ENCODE measurements at places on chromosomes 11 and 22.

GRCh38 chr22:17418890-17419324, 49.6 kb downstream of the CECR2 start:
- no peak for DNase-seq

DNA sequence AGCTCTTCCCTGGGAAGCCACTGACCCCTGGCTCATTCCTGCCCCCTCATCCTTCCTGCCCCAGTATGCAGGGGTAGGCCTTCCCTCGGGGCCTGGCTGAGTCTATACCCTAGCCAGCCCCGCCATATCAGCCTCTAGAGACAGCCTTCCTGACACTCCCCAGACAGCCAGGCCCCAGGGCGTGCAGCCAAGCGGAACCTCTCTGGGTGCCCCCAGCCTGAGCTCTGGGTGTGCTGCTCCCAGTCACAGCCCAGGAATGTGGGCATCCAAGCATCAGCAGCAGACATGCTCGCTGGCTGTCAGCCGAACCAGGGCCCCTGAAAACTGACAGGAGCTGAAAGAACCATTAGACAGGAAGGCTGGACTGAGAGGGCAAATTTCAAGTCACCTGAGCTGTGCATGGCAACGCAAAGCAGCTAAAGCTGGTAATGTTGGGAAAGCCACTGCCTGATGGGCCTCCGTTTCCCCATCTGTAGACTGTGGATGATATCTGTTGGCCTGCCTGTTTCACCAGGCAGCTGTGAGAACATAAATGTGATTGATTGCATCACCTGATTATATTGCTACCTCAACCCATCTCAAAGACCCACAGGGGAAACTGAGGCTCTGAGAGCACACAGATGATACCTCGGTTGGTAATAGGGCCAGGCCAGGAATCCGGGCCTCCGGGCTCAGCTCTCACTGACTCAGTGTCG, 93.2 kb downstream of the LRRC32 start:
- no peak for DNase-seq

GRCh38 chr22:46043816-46044620, 67.1 kb upstream of the WNT7B start:
- no peak for DNase-seq

DNA sequence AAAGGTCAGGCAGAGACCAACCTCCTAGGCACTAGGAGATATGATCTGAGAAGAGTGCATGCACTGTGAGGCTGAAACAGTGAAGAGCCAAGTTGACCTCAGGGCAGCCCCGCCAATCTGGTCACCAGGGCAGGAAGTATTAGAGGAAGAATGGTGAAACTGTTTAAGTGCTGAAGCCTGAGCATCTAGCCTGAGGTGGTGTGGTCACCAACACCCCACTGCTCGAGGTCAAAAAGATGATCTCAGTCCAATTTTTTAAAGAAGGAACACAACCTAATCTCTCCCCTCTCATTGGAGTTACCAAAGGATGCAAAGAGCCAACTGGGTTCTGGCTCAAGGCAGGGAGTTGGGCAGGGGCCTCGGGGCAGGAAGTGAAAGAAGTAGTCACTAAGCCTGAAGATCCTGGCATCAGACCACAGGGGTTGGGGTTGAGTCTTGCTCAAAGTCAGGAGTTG, 4.0 kb downstream of the APBB1 start:
- no peak for DNase-seq

- DNase-seq, result no peak
Measured at GRCh38 chr11:2109541-2110019, 29.6 kb downstream of the IGF2 start.

- peak; percentile 71 for DNase-seq
Measured at GRCh38 chr11:84890676-84891075, 736.5 kb downstream of the DLG2 start.

- peak; percentile 95 for DNase-seq
Measured at GRCh38 chr22:44693756-44694155, 8.2 kb upstream of the PRR5 start.

GRCh38 chr11:45156741-45157140, 10.3 kb downstream of the PRDM11 start:
- no peak for DNase-seq

All from NCI-H82 (cell line).